D341Med (cell line): ENCODE measurements at places on chromosomes 12 and 14.

DNA sequence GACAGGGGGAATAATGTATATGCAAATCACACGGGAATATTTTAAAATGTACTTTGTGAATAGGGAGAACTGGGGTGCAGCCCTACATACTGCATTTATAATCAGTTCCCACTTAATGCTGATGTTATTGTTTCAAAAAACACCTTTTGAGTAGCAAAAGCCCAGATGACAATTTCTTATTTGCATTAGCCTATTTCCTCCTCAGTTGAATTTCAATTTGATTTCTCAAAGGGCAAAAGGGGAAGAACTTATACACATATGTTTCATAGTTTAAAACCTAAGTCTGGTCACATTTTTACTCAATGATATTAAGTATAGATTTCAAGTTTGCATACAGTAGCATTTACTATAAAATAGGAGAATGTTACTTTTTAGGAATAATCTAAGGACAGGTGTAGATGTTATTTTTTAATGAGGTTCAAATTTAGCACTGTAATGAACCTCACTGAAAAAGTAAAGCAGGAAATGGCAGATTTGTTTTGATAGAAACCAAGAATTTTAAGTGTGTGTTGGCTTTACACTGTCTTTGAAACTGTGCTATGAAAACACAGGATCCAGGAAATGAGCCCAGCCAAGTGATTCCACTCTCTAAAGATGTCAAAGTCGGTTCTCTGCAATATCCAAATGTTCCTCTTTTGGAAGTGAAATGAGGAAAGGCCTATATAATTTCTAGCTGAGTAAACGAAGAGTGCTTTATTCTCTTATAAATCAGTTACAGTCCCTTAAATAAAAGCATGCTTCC lies 367.4 kb downstream of the BTG1 start:
- DNase-seq = no peak

- DNase-seq = no peak
Observed at GRCh38 chr12:3179731-3180130, 102.6 kb downstream of the TSPAN9 start.

- no peak for DNase-seq
Observed at GRCh38 chr14:97070259-97070658, 273.1 kb downstream of the VRK1 start.

DNA sequence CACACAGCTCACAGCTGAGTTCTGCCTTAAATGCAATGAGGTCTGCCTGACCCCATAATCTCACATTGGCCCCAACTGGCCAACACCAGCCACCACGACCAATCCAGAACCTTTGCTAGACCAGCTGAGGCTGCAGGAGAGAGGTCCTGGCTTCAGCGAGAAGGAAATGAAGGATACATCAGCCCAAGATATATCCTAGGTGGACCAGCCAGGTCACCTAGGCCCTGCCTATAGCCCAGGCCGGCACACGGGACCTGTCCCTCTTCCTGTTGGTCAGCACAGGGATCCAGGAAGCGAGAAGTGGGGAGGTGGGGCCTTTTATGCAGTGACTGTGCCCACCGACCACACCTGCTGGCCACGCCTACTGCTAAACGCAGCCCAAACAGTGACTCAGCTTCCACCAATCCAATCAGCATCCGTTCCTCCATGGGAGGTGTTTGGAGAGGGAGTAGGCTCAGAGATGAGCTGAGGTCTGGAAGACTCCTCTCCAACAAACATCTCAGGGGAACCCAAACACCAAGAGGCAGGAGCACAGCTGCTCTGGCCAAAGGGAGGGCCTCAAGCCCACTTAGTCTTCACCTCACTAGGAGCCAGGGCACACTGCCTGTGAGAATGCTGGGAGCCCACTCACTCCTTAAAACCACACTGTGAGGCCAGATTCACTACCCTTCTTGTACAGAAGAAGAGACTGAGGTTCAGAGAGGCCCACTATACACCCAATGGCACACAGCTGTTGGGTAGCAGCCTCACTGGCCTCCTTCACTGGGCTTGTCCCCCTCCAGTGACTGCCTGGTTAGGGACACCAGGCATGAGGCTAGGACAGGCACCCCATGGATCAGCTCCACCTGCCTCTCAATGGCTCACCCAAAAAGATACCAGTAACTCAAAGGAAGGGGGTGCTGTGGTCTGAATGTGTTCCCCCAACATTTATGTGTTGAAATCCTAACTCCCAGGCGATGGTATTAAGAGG lies 51.3 kb upstream of the PPP2R5C start:
- DNase-seq = no peak

DNA sequence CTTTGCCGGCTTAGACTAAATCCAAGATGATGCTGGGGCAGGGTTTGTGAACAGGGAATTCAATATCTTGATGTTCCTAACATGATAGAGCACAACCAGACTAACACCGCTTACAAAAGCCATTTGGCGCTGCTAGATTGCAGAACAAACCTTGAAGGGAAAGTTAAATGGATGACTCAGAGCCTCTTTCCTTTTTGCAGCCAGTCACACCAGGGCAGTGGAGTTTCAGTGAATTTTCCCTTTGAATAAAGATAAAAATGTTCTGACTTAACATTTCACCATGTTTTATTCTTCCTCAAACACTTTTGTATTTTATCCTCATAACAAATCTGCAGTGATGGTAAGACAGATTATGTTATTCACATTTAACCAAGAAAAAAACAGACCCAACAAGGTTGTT lies 47.3 kb downstream of the PDE6H start:
- DNase-seq = no peak
